ENCODE measurements at places on chromosomes 1 and 21. TPM values are rescaled to one million over a fixed set of nuclear protein-coding genes. Genes with fewer than 3 reads are reported as not detected.

GRCh38 chr1:30834253-30834652 is 74.3 kb downstream of the SDC3 start:
- DNase-seq, result no peak

The CRYAA gene
- total RNA-seq, result not detected

The DOCK7 gene
- 224 TPM for total RNA-seq

DNA sequence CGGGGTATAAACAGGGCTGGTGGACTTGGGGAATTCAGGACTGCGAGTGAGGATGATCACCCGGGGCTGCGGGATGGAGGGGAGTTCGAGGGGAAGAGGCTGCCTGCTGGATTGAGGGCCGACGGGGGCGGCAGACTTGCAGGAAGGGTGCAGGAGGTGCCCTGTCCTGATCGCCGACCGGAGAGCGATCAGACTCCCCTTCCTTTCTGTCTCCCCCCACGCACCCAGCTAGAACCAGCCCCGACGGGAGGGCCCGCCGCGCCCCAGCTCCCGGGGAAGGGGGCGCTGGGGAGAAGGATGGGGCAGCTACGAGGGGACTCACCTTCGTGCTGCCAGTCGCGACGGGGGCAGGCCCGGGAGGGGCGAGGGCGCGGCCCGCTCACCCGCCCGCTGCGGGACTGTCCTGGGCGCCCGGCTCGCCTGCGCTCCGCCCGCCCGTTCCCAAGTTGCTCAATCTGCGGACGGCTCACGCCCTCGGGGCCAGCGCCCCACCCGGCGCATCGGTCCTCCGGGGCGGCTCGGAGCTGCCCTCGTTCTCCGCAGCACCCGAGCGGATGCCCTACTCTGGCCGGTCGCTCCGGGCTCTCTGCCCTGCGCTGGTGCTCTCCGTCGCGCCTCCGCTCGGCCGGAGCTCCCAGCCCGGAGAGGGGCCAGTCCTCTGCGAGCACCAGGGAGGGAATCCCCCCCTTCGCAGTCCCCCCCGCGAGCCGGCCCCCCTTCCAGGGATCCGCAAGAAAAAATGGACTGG is at the start of gene RSPO1:
RSPO1 (minus strand) TSS at position 649 of the 748 bp plus-strand sequence. CDS start 5,231 bp downstream, outside the sequence.
- no peak for DNase-seq

DNA sequence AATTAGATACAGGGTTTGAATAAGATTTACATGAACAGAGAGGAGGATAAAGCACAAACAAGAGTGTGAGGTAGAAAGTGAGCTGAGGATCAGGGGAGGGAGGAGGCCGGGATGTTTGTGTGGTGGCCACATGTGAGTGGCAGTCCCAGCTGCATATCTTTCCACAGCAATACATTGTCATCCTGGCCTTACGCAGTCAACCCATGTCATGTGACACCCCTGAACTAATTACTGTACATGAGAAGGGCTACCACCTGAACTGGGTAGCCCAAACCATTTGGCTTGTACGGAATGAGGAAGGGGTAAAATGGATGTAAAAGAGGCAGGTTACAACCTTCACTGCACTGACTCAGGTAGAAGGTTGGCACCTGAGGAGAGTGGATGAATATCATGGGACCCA is 4.2 kb downstream of the SLAMF7 start:
- DNase-seq, result no peak

DNA sequence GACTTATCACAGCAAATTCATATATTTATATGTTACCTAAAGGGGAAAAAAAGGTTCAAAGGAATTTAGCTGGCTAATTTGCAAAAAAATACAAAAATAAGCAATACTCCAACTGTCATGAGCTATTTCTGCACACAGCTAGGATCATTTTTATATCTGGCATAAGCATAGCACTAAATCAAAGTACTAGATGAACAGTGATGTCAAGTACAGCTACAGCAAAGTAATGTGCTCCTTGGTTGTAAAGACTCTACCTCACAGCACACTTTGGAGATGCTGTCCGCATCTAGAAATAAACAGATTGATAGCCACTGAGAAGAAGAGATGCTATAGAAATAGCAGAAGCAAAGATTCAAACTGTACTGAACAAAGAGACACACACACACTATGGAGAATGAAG is 125.4 kb downstream of the TGFBR3 start:
- DNase-seq, result no peak

- no peak for DNase-seq
Measured at GRCh38 chr1:168419736-168420135, 124.1 kb downstream of the XCL2 start.

DNA sequence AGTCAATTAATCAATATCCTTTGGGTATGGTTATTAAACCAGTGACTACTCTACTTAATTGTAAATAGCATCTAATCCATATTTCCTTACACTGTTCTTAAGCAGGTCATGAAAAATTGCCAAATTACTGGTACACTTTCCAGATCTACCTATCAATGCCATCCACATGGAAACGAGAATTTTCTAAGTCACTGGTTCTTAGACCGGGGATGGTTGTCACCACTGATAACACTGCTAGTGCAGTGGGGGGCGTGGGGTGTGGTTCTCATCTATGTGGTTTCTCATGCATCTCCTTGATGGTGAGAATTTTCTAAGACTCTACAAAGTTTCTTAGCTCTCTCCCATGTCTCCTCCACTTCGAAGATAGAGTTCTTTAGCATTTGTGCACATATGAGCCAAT is 63.7 kb upstream of the COG2 start:
- DNase-seq, result no peak

DNA sequence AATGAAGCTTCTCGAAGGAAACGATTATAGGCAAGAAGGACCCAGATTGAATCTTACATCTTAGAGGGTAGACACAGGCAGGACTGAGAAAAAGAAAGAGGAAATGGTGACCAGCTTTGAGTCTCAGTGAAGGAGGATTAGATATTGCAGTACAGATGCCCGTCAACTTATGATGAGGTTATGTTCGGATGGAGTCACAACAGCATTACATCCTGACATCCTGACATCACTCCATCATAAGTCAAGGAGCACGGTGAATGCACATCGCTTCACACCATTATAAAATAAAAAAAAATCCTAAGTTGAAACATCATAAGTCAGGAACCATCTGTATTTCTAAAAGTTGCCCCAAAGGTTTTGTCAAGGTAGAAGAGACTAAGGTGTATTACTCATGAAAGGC is 312.3 kb upstream of the PLXNA2 start:
- DNase-seq, result no peak

GRCh38 chr21:34946385-34946840 is 102.7 kb downstream of the RUNX1 start:
- DNase-seq, result no peak

DNA sequence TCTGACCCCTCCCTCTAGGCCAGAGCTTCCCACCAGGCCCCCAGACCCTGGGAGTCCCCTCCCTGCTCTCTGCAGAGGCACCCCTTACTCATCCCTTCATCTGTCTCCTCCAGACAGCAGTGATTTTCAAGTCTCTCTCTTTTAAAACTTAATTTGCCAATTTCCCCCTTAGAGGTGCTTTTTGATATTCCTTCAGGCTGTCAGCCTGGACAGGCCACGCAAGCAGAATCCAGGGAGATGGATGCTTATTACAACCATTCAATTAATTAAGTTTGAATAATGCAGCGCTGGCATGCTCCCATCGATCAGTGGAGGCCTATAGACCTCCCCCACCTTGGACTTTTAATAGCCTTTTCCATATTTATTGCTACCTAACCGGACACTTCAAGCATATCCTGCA is 6.2 kb downstream of the CAMK2N1 start:
- no peak for DNase-seq

DNA sequence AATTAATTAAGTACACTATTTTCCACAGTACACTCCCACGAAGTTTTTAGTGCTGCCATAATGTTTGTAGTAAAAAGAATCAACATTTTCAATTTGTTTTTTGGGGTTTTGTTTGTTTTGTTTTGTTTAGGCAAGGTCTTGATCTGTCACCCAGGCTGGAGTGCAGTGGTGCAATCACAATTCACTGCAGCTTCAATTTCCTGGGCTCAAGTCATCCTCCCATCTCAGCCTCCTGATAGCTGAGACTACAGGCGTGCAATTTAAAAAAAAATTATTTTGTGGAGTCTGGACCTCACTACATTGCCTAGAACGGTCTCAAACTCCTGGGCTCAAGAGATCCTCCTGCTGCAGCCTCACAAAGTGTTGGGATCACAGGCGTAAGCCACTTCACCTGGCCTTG is 11.4 kb downstream of the GLUL start:
- no peak for DNase-seq

The OR6K3 gene
- not detected for total RNA-seq

GRCh38 chr1:15459771-15460707 is 3.5 kb downstream of the CELA2A start:
- no peak for DNase-seq

GRCh38 chr21:37202221-37203110 is 64.7 kb downstream of the VPS26C start:
- DNase-seq, result no peak

DNA sequence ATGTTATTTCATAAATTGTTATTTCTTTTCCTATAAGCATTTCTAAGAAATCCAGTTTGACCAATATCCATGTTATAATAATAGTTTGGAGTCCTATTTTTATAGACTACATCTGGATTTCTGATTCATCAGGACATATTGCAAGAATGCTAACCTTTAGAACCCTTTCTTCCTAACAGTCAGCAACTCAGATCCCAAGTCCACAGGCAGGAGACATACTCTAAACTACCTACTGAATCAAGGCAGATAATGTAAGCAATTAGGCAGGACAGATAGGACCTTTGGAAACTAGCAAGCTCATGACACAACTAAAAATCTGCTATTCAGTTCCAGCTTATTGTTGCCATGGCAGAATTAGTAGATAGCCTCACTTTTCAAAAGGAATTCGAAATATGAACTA is 104.1 kb downstream of the DENND1B start:
- no peak for DNase-seq

DNA sequence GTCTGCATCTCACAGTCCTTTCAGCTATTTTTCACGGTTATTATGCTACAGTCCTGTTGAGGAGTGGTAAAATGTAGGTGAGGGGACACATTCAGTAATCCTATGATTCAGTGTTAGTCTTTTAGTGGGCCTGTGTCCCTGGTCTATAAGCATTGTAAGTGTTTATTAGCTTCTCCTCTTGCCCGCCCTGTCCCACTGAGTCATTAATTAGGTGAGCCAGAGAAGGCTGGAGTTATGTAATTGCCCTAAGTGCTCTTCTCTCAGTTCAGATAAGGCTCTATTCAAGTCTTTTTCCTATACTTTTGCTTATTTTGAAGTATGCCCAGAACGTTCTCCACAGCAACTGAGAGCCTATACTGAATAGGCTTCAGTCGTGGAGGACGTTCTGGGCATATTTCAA is 76.3 kb upstream of the ZRANB2 start:
- no peak for DNase-seq

DNA sequence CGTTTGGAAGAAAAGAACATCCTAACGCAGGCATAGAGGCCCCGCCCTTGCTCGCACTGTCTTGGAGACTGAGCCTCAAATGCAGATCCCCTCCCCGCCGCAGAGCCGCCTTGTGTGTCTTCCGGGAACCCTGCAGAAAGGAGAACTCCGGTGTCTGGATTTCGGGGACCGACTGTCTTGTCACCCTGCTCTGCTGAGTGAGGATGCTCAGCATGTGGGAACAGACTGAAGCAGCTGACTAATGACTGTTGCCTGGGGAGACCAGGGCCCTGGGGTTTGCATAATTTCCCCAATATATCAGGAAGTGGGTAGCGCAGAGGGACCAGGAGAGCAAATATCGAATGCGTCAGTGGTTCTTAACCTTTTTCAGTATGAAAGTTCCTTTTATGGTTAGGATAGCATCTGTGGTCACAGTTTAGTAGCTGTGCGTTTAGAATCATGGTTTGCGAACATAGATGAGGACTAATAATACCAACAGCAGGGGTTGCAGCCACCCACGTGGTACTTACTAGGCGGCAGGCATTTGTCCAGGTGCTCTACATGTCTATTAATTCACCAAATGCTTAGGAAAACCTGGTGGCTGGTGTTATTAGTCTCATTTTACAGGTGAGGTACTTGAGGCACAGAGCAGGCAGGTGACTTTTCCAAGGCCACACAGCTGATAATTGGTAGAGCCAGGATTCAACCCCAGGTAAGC is 14.3 kb downstream of the GPR137B start:
- DNase-seq, result no peak

The RAB3B gene
- 8.4 TPM for total RNA-seq

The TRIM58 gene
- 3.1 TPM for total RNA-seq

DNA sequence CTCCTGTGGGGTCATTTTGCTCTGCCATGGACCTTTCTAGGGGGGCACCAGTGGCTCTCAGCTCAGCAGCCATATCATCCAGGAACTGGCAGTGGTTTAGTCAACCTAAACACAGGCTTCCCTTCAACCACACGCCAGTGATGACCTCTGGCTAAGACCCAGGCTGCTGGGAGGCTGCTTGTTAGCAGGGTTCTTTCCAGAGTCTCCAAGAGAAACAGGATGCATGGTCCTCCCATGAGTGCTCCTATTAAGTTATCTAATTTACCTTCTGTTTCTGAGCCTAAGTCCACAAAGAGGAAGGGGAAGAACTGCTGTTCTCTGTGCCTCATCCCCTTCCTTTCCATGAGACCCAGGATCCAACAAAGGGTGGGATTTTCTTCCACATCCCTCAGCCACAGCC is 137.3 kb upstream of the PLXNA2 start:
- DNase-seq, result no peak

DNA sequence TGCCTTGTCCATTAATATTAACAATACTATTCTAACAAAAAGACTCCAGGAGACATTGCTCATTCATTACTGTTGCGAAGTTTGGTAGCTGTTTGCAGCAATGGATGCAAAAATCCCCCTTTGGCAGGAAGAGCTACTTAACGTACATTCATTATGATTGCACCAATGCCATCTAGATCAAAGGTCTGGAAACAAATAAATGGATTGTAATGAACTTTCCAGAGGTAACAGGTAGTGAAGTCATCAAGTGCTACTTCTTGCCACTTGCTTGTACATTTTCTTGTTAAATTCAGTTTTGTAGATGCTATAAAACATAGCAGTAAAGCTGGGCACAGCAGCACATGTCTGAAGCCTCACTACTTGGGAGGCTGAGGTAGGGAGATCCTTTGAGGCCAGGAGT is 93.9 kb downstream of the DDAH1 start:
- no peak for DNase-seq

DNA sequence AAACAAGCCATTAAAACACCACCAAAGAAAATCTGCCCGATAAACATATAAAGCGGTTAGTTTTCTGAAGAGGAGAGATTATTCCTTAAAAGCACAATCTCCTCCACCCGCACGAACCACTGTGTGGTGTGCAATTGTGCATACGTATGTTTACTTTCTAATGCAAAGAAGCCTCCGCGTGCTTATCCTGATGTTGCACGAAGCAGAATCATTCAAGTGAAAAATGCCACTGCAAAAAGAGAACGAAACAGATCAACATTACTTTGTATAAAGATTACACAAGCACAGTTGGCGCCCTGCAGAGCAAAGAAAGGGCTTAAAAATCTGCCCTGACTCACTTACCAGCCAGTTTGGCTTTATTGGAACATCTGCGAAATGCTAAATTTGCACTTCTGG is 166.8 kb downstream of the ZNF281 start:
- no peak for DNase-seq

- no peak for DNase-seq
Measured at GRCh38 chr1:48596046-48596445, 124.0 kb upstream of the SPATA6 start.

The SNRNP40 gene
- 102 TPM for total RNA-seq

GRCh38 chr1:237740846-237741245 is 149.9 kb downstream of the ZP4 start:
- DNase-seq, result no peak
